ENCODE measurements at places on chromosomes 12 and 14. TPM values are rescaled to one million over a fixed set of nuclear protein-coding genes. Genes with fewer than 3 reads are reported as not detected.
A peak's percentile ranks its signal among the peaks of the same experiment; 100 is the strongest.

DNA sequence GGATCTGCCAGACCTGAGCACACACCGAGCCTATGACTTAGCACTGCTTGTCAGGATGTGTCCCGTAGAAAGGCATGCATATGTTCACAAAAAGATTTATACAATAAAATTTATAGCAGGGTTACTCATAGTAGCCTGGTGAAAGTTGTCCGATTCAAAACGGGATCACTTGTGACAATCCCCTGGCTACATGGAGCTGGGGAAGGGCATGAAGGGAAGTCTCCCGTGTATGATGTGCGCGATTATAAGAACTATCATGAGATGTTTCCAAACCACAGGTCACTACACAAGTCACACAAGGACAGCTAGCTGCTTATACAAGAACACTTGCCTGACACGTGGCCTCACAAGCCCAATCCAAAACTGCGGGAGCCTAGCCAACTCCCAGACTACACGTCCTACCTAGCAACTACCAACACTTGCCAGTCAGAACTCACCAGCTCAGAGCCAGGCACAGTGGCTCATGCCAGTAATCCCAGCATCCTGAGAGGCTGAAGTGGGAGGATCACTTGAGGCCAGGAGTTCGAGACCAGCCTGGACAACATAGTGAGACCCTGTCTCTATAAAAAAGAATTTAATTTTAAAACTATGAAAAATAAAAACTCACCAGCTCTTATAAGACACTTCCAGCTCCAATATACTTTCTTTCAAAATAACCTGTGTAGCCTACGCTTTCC is 7.5 kb upstream of the CDCA4 start:
- DNase-seq, result no peak
- H3K27ac ChIP-seq, result no peak overlapping the region
- no peaks in the 10 kb centered on the region for H3K36me3 ChIP-seq
- H3K4me1 ChIP-seq, result no peaks in the 10 kb centered on the region

DNA sequence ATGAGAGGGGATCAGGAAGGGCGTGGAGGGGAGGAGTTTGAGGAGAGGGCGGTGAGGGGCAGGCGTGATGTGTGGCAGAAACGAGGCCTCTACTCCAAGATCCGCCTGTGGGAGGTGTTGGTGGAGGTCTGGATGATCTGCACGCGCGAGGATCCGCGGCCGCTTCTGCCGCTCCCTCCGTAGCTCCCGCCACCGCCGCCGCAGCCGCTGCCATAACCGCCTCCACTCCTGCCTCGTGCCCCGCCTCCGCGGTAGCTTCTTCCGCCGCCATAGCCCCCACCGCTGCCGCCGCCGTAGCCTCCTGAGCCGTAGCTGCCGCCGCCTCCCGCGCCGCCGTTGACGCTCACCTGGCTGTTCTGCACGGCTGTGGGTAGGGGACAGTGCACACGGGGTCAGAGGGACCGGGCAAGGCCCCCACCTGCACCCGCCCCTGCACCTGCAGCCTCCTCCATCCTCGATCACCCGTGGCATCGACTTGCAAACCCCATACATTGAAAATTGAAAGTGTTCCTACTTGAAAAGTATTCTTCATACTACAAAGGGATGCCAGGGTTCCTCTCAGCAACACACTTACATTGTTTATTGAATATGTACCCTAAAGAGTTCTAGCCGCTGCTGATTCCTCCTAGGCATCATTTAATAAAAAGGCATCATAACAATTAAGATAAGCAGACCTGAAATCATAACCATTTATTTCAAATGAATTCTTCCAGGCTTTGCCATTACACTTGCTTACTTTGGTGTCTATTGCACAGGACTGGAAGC is 11.1 kb upstream of the KRT1 start:
- H3K27me3 ChIP-seq, result peaks cover 64% of the 10 kb centered on the region
- H3K4me1 ChIP-seq, result peaks cover 19% of the 10 kb centered on the region
- H3K27ac ChIP-seq, result no peak overlapping the region

CLEC2A gene
- total RNA-seq, result not detected

- no peaks in the 10 kb centered on the region for H3K27me3 ChIP-seq
- H3K4me1 ChIP-seq, result peaks cover 20% of the 10 kb centered on the region
- no peak for DNase-seq
- no peak overlapping the region for H3K27ac ChIP-seq
- no peaks in the 10 kb centered on the region for H3K36me3 ChIP-seq
Measured at GRCh38 chr14:67602995-67603545, 3.0 kb upstream of the PIGH start.

PLEKHH1 gene
- 1.7 TPM for total RNA-seq

- H3K27ac ChIP-seq, result peak overlapping the region; percentile 33
- no peaks in the 10 kb centered on the region for H3K36me3 ChIP-seq
- no peak for DNase-seq
- H3K4me3 ChIP-seq, result no peak overlapping the region
- H3K4me1 ChIP-seq, result peaks cover 10% of the 10 kb centered on the region
Measured at GRCh38 chr12:14283489-14284144, 81.9 kb upstream of the ATF7IP start.

DNA sequence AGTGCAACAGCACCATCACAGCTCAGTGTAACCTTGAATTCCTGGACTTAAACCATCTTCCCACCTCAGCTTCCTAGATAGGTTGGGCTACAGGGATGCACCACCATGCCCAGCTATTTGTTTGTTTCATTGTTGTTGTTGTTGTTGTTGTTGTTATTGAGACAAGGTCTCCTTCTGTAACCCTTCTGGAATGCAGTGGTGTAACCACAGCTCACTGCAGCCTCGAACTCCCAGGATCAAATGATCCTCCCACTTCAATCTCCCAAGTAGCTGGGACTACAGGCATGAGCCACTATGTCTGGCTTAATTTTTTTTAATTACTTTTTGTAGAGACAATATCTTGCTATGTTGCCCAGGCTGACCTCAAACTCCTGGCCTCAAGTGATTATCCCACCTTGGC is 1.2 kb upstream of the NEMP1 start:
- peak overlapping the region; percentile 87 for H3K27ac ChIP-seq
- no peak overlapping the region for H3K4me3 ChIP-seq
- H3K36me3 ChIP-seq, result peaks cover 7% of the 10 kb centered on the region
- no peaks in the 10 kb centered on the region for H3K27me3 ChIP-seq
- no peak for DNase-seq

DNA sequence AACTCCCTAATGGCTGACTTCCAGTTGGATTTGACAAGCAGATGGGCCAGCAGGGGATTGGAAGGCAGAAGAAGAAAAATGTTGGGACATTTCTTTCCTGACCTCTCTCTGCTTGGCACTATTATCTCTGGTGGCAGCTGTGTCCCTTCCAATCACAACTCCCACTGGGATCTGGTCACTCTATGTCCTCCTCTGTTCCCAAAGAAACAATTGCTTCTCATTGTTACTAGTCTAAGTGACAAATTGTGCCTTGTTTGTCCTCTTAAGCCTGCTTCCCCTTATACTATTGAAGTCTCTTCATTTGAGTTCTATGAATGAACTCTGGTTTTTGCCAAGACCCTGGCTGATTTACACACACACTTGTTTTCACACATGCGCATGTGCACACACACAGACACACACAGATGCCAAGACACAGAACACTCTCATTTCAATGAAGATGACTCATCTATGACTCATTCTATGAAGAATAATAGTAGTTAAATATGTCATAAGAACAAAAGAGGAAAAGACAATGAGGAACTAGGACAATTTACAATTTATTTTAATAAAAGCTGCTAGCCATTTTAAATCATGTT is 83.0 kb upstream of the FAR2 start:
- H3K27ac ChIP-seq, result no peak overlapping the region
- no peaks in the 10 kb centered on the region for H3K36me3 ChIP-seq
- DNase-seq, result no peak
- H3K27me3 ChIP-seq, result no peaks in the 10 kb centered on the region

CCDC198 gene
- total RNA-seq, result not detected

BCDIN3D gene
- total RNA-seq, result 5.8 TPM

DNA sequence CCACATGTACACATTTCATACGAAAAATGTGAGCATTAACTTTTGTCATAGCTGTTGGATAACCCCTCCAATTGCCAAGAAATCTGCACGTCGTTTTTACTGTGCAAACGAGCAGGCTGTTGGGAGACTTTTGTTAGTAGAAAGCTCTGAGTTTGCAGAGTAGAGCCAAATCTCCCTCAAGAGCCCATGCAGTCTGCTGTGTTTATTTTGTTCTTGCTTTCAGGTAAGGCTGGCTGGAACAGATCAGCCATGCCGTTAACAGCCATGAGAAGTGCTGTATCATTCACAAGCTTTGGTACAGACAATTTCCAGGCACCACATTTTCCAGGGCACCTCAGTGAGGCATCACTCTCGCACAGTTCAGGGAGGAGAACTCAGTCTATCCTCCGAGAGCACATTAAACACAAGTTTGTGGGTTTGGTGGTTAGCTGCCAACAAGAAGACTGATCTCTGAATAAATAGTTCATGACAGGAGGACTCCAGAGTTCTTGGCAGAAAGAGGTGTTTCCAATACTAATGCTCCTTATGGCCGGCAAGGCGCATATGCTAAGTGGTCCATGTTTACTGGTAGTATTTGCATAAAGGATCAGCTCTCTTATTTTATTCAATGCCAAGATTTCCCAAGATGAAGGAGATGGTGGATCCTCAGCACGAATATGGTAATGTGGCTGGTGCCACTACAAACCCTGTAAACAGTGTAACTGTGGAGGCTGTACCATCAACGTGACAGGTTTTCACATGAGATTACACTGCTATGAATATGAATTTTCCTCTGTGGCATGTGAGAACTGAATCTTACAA is 30.3 kb upstream of the PELI2 start:
- no peak overlapping the region for H3K4me3 ChIP-seq
- no peak for DNase-seq
- H3K27ac ChIP-seq, result no peak overlapping the region
- H3K27me3 ChIP-seq, result no peaks in the 10 kb centered on the region
- peaks cover 17% of the 10 kb centered on the region for H3K4me1 ChIP-seq

- H3K36me3 ChIP-seq, result no peaks in the 10 kb centered on the region
- DNase-seq, result no peak
- no peak overlapping the region for H3K4me3 ChIP-seq
- no peaks in the 10 kb centered on the region for H3K4me1 ChIP-seq
Measured at GRCh38 chr12:79725987-79726386, 35.2 kb upstream of the PAWR start.

- no peaks in the 10 kb centered on the region for H3K36me3 ChIP-seq
- H3K4me1 ChIP-seq, result peaks cover 4% of the 10 kb centered on the region
- no peak overlapping the region for H3K4me3 ChIP-seq
- H3K27ac ChIP-seq, result no peak overlapping the region
- DNase-seq, result no peak
Measured at GRCh38 chr14:54342806-54343205, 54.0 kb upstream of the CDKN3 start.

RACGAP1 gene
- total RNA-seq, result 11.1 TPM

- H3K4me3 ChIP-seq, result peak overlapping the region; percentile 65
- DNase-seq, result no peak
- H3K27me3 ChIP-seq, result no peaks in the 10 kb centered on the region
- peaks cover 84% of the 10 kb centered on the region for H3K4me1 ChIP-seq
- no peaks in the 10 kb centered on the region for H3K36me3 ChIP-seq
- peak overlapping the region; percentile 98 for H3K27ac ChIP-seq
Measured at GRCh38 chr12:57896434-57897201, 44.7 kb upstream of the ATP23 start.

DNA sequence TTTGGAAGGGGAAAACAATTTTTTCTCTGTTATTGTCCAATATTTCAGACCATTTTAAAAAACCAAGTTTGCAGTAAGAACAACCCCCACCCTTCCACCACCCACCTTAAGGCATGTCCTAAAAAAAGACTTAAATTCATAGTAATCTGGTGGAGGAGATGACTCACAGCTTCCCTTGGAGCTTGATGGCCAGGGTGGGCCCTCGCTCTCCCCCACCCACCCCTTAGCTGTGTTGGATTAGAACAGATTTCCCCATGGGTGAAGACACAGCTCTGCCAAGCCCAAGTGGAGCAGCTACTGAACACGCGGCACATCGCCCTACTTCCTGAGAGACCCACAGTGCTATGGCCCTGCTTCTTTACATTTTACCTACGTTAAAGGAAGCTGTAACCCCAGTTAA is 140.3 kb downstream of the GCH1 start:
- peaks cover 13% of the 10 kb centered on the region for H3K4me1 ChIP-seq
- DNase-seq, result no peak

- no peak overlapping the region for H3K4me3 ChIP-seq
- no peaks in the 10 kb centered on the region for H3K27me3 ChIP-seq
- peaks cover 9% of the 10 kb centered on the region for H3K4me1 ChIP-seq
- H3K27ac ChIP-seq, result no peak overlapping the region
- H3K36me3 ChIP-seq, result no peaks in the 10 kb centered on the region
Measured at GRCh38 chr14:24894583-24895242, 155.2 kb downstream of the STXBP6 start.

DNA sequence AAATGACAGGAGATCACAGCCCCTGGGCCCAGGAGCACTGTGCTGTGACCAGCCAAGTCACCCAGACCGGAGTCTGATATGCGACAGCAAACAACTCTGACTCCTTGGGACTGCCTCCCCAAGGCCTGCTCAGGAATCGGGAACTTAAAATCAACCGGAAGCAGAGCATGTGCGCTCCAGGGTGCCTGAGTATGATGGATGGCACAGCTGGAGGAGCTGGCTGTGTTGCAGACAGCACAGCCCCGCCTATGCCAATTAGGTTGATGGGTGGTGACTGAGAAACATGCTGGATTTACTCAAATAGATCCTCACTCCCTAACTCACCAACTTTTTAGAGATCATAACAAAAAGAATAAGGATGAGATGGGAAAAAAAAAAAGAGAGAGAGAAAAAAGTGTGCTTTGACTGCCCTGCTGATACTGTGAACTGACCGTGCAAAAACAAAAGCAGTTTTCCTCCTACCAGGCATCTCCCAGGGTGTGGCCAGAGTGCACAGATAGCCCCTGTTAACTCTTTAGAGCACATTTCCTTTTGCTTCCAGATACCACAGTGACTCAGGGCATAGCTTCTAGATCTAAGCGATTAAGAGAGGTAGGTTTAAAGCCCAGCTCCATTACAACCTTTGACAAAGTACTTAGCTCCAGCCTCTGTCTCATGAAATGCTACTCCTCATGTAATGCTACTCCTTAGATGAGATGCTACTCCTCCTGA is 27.4 kb upstream of the STON2 start:
- no peaks in the 10 kb centered on the region for H3K27me3 ChIP-seq
- no peaks in the 10 kb centered on the region for H3K36me3 ChIP-seq
- no peak for DNase-seq

DPY19L2 gene
- total RNA-seq, result 8.6 TPM

Measured in esophagus muscularis mucosa (tissue), 4 donors.